ENCODE measurements at places on chromosomes 13 and 19. TPM values are rescaled to one million over a fixed set of nuclear protein-coding genes. Genes with fewer than 3 reads are reported as not detected.

GRCh38 chr13:58620176-58620575 lies 988.6 kb downstream of the PCDH17 start:
- no peak for DNase-seq

- no peak for DNase-seq
These were observed 110.9 kb downstream of the HS6ST3 start for GRCh38 chr13:96200810-96201209.

- no peak for DNase-seq
These were observed 46.0 kb downstream of the RBM26 start for GRCh38 chr13:79360095-79360494.

PEAK3 gene
- 0.46 TPM for polyA plus RNA-seq

DNA sequence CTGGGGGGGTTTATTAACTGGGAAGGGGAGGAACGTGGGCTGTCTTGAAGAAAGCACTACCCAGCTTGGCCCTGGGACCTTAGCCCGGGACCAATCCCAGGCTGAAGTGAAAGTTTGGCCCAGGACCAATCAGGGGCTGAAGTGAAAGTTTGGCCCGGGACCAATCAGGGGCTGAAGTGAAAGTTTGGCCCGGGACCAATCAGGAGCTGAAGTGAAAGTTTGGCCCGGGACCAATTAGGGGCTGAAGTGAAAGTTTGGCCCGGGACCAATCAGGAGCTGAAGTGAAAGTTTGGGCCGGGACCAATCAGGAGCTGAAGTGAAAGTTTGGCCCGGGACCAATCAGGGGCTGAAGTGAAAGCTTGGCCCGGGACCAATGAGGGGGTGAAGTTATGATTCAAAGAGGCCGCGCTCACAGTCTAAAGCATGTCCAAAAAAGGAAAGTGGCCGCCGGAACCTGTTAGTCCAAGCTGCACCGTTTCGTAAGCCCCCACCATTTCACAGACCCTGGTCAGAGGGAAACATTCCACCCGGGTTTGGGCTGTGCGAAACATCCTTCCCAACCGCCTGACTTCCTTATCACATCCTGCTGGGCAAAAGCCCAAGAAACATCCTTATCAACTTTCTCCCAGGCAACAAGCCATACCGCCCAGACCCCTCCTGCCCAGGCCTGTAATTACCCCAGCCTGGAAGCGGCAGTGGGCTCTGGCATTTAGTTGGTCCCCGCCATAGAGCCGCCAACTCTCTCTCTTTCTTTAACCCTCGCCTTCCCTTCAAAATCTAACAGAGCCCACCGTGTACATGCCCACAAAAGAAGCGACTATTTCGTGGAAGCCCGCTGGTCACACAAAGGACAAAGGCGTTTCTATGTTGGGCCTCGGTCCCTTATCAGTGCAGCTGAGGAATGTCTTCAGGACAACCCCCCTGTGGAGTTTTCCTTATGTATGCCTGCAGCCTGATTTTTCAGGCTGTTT lies 1.1 kb downstream of the ZNF850 start:
- peak; percentile 69 for DNase-seq

DNA sequence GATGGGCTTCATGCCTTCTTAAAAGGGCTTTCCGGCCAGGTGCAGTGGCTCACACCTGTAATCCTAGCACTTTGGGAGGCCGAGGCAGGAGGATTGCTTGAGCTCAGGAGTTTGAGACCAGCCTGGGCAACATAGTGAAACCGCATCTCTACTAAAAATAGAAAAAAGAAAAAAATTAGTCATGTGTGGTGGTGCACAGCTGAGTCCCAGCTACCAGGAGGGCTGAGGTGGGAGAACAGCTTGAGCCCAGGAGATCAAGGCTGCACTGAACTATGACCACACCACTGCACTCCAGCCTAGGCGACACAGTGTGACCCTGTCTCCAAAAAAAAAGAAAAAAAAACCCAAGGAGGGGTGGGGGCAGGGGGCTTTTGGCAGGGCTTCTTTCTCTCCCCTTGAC lies 7.2 kb downstream of the CARS2 start:
- DNase-seq, result no peak

- DNase-seq, result no peak
These were observed 401.2 kb downstream of the IRS2 start for GRCh38 chr13:109385242-109385560.

All from sigmoid colon (tissue), 7 donors.